Heart right ventricle (tissue), 16 donors: ENCODE measurements at places on chromosomes 1 and 21.

DNA sequence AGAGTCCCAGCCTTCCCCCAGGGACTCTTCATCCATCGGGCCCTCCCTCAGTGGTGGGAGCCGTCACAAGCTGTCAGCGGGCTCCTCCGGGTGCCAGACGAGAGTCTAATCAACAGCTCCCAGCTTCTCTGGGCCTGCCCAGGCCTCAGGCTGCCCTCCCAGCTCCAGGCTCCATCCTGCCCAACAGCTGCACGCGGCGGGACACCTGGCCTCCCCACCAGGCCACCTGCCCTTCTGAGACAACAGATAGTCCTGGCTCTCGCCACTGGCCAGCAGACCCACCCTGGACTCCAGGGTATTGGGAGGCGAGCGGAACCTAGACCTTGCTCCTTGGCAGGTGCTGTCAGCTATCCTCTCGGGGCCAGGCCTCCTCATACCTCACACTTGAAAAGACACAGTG lies 3.1 kb downstream of the WNT4 start:
- no peak for DNase-seq

DNA sequence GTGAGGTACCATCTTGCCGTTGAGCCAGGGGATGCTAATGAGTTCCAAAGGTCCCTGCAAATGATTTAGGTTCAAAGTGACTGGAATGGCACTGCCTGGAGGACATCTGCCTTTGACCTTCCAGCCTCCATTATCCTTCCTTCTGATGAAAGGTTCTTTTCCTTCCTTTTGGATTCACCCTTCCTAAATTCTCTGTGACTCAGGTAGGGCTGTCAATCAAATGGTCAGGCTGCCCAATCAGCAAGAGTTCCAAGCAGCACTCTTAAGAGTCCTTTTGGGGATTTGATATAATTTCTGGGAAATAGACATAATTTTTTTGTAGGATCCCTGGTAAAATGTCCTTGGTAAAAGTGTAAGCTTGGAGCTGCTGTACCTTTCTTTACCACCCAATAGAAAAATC lies 58.8 kb upstream of the LMO4 start:
- DNase-seq: no peak

DNA sequence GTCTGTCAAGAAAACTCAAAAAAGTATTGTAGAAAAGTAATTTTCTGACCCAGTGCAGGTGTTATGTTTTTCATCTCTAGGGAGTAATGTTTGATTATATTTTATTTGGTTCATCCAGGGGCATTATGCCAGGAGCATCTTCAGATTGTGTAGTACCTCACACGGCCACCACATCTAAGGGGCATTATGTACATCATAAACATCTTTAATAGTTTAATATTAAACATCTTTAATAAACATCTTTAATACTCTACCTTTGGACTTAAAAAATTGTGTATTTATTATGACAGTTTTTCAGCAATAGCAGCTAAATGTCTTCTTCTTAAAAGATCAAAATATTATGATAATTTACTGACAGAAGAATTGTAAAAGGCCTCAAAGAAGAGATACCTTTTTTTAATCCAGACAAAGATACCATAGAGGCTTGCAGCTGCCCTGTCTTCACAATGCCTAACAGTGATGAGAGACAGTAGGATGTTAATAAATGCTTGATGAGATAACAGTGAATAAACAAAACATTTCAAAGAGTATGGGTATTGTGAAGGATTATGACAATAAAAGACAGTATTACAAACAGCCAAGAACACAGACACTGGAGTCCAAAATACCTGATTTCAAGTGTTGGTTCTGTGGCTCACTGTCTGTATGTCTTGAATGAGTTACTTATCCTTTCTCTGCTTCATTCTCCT lies 240.9 kb upstream of the ADGRL2 start:
- DNase-seq: no peak

DNA sequence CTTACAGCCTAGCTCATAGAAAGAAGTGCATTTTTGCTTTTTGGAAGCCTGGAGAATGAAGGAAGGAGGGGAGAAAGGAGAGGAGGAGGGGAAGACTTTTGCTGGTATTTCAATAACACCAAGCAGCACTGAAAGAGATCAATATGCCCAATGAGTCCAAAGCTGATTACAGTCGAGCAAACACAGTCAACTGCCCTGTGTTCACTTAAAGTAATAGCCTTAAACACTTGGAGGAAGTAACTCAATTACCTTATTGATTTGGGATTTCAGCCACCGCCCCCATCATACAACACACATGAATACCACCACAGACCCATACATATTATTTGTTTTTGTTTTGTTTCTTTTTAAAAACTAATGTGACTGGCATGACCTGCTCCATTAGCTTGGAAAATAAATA lies 23.3 kb upstream of the RXRG start:
- no peak for DNase-seq

- DNase-seq: no peak
These were observed 553.9 kb downstream of the DPYD start for GRCh38 chr1:97366984-97367383.

DNA sequence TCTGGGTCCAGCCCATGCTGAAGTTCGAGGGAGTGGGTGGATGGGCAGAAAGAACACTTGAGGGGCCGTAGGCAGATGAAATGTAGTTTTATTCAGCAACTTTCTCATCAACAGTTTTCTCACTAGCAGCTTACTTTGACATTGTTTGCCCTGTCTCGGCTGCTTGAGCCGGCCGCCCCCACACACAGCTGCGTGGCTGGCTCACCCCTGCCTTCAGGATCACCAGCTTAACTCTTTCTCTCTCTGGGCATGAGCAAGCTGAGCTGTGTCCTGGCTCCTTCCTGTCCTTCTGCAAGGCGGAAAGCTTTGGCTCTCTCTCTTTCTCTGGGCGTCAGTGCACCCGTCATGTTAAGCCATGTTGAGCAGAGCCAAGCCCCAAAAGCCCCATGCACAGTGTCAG lies 104.4 kb upstream of the GNG12 start:
- no peak for DNase-seq

DNA sequence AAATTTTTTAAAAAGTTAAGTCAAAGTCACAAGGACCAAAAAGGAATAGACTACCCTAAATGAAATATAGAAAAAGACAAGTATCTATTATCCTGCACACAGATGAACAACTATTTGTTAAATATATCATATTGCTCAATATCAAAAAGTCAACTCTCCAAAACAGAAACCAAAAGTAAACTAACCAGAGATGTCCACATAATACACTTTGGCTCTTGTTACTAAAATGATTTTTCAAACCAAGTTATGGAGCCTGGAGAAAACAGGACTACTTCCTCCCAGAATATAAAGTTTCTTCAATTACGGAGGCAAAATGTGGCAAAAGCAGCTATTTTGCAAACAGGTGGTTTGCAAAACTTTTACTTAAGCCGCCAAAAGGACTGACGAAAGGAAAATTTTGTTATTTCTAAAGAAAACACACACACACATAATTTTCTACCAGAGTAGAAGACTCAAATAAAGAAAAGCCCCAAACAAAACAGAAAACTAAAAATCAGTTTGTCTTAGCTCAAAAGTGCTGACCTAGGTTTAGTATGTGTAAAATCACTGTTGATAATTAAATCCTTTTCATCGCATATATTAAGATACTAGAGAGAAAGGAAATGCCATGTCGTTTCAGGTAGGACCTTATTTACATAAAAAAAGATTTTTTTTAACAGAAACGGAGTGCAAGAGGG lies 1.1 kb downstream of the DPYD start:
- DNase-seq: no peak

GRCh38 chr1:61356995-61357394 lies 274.6 kb downstream of the NFIA start:
- no peak for DNase-seq

GRCh38 chr1:106875622-106876021 lies 180.9 kb upstream of the PRMT6 start:
- DNase-seq: no peak

GRCh38 chr1:53348486-53349368 lies 20.9 kb upstream of the LRP8 start:
- no peak for DNase-seq

DNA sequence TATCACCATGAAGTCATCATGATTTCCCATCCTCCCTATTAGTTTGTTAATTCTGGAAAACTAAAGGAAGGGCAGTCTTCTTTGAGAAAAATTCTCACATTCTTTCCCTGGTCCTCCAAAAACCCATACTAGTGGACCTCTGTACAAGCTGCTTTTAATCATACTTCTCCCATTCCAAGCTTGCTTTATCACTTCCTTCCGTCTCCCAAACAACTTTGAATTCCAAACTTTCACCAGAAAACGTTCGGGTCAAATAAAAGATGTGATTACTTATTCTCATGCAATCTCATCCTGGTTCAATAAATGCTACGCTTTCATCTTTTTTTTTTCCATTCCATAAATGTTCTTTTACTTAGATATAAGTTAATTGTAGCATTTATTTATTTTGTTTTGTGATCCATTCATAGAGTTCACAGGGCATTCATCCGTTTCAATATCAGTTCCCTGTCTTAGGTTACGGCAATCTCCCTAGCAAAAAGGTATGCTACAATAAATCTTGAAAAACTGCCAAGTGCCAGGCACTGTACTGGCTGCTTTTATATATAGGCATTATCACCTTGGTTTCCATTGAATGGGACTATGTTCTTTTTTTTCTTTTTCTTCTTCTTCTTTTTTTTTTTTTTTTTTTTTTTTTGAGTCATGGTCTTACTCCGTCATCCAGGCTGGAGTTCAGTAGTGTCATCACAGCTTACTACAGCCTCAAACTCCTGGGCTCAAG lies 100.2 kb upstream of the GREM2 start:
- no peak for DNase-seq
